CD4-positive, CD25-positive, alpha-beta regulatory T cell (primary cell): ENCODE measurements at places on chromosomes 2 and 18. TPM values are rescaled to one million over a fixed set of nuclear protein-coding genes. Genes with fewer than 3 reads are reported as not detected.

DNA sequence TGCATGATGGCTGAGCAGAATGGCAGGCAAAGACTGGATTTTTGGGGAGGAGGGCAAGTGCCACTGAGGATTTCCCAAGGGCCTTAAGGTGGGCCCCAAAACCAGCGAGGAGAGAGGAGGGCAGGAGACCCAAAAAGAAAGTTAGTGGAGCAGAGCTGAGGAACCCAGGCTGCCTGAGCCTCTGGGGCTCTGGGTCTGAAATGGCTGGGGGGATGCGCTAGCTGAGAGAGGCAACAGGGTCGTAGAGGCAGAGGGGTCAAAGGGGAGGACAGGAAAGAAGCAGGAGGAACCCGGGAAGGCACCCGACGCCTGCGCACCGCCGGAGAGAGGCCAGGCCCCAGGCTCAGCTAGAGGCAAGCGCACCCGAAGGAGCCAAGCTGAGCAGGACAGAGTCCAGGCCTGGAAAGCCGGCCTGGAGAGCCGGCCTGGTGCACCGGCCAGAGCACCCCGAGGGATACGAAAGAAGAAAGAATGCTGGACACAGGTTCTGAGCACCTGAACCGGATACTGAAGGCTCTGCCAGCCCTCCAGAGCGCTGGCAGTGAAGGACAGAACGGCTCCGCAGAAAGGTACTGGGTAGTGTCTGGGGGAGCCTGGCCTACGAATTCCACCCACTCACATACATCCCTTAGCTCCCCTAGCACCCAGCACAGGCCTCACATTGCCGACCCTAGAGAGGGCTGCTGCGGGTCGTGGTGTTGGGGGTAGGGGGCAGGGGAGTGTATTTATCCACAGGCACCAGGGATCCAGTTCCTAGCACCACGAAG is 39.5 kb upstream of the ATP6V1B1 start:
- H3K27me3 ChIP-seq, result peaks cover 42% of the 10 kb centered on the region
- peaks cover 3% of the 10 kb centered on the region for H3K4me1 ChIP-seq
- no peak overlapping the region for H3K27ac ChIP-seq
- no peak for DNase-seq
- no peaks in the 10 kb centered on the region for H3K36me3 ChIP-seq
- H3K4me3 ChIP-seq, result no peak overlapping the region

DNA sequence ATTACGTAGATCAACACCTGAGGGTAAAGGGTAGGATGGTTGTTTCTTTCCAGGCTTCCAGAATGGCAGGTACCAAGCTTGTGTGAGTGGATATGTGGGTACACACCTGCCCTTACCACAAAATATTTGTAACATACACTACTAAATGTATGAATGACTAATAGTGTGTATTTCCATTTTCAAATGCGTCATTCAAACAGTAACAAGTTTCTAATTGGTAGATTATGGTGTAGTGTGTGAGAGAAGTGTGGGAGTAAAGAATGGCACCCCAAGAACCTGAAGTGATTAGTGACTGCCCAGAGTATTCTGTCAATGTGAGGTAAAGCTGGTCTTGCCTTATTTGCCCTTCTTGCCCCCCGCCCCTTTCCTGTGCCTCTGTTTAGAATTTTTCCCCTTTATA is 21.1 kb downstream of the AGPS start:
- H3K36me3 ChIP-seq, result no peaks in the 10 kb centered on the region
- no peaks in the 10 kb centered on the region for H3K27me3 ChIP-seq
- no peak for DNase-seq

- no peaks in the 10 kb centered on the region for H3K4me1 ChIP-seq
- H3K27me3 ChIP-seq, result no peaks in the 10 kb centered on the region
- no peak for DNase-seq
- H3K4me3 ChIP-seq, result no peak overlapping the region
- no peaks in the 10 kb centered on the region for H3K36me3 ChIP-seq
- no peak overlapping the region for H3K27ac ChIP-seq
Measured at GRCh38 chr2:215160081-215160480, 21.7 kb upstream of the ABCA12 start.

DNA sequence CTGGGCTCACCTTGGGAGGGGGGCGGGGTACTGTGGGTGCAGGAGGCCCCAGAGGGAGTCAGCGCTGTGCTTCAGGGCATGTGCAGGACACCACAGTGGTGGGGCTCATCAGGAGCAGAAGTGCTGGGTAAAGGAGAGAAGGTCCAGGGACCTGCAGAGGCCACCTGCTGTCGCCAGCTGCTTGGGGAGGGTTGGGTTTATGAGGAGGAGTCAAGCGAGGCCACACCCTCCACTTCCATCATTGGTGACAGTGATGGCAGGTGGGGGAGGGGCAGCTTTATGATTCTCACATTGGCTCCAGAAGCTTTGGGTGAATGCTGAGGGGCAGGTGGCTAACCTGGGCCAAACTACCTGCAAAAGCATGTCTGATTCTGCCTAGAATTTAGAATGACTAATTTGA is 392.6 kb downstream of the HRH4 start:
- no peaks in the 10 kb centered on the region for H3K4me1 ChIP-seq
- H3K27me3 ChIP-seq, result no peaks in the 10 kb centered on the region
- H3K36me3 ChIP-seq, result no peaks in the 10 kb centered on the region
- no peak overlapping the region for H3K27ac ChIP-seq
- no peak overlapping the region for H3K4me3 ChIP-seq

GRCh38 chr2:214410918-214411554 is at the start of gene VWC2L:
Gene VWC2L (plus strand): TSS chr2:214411054. CDS start chr2:214414194, 3,140 bp downstream.
- no peaks in the 10 kb centered on the region for H3K36me3 ChIP-seq
- H3K4me3 ChIP-seq, result no peak within 1 kb of the TSS
- no peaks in the 10 kb centered on the region for H3K27me3 ChIP-seq
- no peaks in the 10 kb centered on the region for H3K4me1 ChIP-seq
- DNase-seq, result no peak

DNA sequence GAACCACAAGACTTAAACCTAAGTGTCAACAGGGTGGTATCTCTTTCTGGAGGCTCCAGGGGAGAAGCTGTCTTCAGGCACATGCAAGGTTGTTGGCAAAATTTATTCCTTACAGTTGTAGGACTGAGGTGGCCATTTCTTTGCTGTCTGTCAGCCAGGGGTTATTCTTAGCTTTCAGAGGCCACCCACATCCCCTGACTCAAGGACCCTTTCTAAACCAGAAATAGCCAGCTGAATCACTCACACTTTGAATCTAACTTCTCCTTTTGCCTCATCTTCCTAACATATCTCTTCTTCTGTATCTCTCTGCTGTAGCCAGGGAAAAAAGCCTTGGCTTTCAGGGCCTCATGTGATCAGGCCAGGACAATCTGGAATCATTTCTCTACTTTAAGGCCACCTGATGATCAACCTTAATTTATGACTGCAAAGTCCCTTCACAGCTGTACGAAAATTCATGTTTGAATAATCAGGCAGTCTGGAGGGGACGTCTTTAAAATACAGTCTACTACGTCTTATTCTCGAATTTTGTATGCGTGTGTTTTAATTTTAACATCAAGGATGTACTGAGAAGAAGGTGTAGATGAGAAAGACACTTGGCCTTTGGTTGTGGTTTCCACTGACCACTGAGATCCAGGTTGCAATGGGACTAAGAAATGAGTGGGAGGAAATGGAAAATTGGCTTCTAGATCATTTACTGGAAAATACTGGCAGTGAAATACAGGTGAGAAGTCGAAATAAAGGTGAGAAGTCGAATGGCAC is 90.4 kb downstream of the DOCK10 start:
- H3K4me1 ChIP-seq, result peaks cover 64% of the 10 kb centered on the region
- DNase-seq, result no peak
- no peaks in the 10 kb centered on the region for H3K27me3 ChIP-seq
- no peak overlapping the region for H3K4me3 ChIP-seq
- H3K27ac ChIP-seq, result peak overlapping the region; percentile 47

- H3K36me3 ChIP-seq, result no peaks in the 10 kb centered on the region
- no peak for DNase-seq
- no peak overlapping the region for H3K4me3 ChIP-seq
- H3K27ac ChIP-seq, result no peak overlapping the region
- H3K27me3 ChIP-seq, result peaks cover 9% of the 10 kb centered on the region
- H3K4me1 ChIP-seq, result no peaks in the 10 kb centered on the region
Measured at GRCh38 chr2:67985586-67985985, 77.2 kb downstream of the C1D start.

GRCh38 chr2:20488201-20488641 is 41.3 kb downstream of the RHOB start:
- H3K4me3 ChIP-seq, result no peak overlapping the region
- no peaks in the 10 kb centered on the region for H3K27me3 ChIP-seq

Gene GPR35
- 11.0 TPM for total RNA-seq

Gene UCN
- total RNA-seq, result 2.2 TPM

Gene DSEL
- total RNA-seq, result 0.17 TPM

Gene SLC35F6
- total RNA-seq, result 21.2 TPM

Gene TLX2
- not detected for total RNA-seq

Gene AP1S3
- total RNA-seq, result 3.7 TPM

Gene STPG4
- 0.32 TPM for total RNA-seq
